Mesenchymal stem cell (in vitro differentiated cells and primary cell): ENCODE measurements at places on chromosomes 2 and 18.

DNA sequence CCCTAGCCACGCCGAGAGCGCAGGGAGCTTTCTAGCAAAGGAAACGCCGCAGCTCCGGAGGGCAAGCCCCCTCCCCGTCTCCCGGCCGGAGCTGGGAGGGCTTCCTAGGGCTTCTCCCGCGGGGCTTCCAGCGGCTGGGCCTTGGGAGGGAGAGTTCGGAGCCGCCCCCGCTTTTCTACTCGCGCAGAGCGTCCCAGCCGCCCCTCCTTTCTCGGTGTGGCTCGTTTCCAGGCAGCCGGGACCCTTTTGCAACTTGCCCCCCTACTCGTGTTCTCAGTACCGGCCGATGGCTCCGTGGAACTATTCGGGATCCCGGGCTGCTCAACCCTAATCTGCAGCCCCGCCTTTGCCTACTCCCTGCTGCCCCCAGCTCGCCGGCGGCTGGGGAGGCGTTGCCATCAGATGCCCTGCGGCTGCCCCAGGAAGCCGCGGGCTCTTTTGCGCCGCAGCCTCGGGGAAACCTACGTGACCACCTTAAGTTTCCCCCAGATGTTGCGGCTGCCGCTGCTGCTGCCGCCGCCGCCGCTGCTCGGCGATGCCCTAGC lies 1.5 kb upstream of the NR4A2 start:
- H3K27ac ChIP-seq, result peak overlapping the region; percentile 57
- peaks cover 23% of the 10 kb centered on the region for H3K27me3 ChIP-seq
- peak overlapping the region; percentile 79 for H3K4me3 ChIP-seq
- no peak for DNase-seq

DNA sequence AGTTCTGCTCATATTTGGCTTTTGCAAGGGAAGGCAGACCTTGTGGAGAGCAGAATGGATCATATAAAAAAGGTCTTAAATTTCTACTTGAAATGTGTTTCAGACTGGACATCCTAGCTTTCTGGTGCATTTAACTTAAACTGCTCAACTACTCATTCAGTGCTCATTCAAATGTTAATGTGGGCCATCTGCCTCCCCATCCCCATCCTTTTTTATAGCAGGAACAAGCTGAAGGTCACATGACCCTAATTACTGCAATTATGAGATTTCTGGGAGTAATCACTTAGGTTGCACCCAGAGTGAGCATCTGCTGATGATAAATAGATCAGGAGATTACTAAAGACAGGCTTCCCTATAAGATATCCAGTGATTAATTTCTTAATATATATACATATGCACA lies 96.1 kb downstream of the MAP2 start:
- no peak for DNase-seq
- no peaks in the 10 kb centered on the region for H3K4me1 ChIP-seq
- H3K27me3 ChIP-seq, result no peaks in the 10 kb centered on the region
- H3K4me3 ChIP-seq, result no peak overlapping the region
- no peaks in the 10 kb centered on the region for H3K36me3 ChIP-seq

DNA sequence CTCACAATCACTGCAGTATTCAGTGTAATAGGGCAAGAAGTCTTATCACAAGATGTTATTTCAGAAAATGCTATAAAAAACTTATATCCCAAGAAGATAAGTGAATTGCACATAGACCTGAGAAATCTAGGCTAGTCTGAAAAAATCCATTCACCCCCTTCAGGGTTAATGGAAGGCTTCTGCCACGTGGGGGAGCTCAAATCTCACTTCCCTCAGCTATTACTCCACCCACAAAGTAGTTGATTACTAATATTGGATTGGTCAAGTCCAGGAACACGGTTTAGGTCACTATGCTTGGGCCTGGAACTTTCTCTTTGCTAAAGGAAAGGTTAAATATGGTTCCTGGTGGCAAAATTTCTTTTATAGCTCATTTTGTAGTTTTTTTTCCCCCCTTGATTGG lies 51.2 kb upstream of the ADAM23 start:
- DNase-seq, result peak; percentile 77
- no peaks in the 10 kb centered on the region for H3K4me1 ChIP-seq
- no peak overlapping the region for H3K27ac ChIP-seq
- H3K36me3 ChIP-seq, result no peaks in the 10 kb centered on the region
- no peaks in the 10 kb centered on the region for H3K27me3 ChIP-seq

- H3K4me3 ChIP-seq, result no peak overlapping the region
- no peak overlapping the region for H3K27ac ChIP-seq
- H3K36me3 ChIP-seq, result no peaks in the 10 kb centered on the region
- no peaks in the 10 kb centered on the region for H3K4me1 ChIP-seq
- no peaks in the 10 kb centered on the region for H3K27me3 ChIP-seq
- no peak for DNase-seq
These were observed 1135.1 kb upstream of the CHAC2 start for GRCh38 chr2:52632543-52632942.
